Left kidney (tissue), 8 donors: ENCODE measurements at places on chromosomes 12 and 14. TPM values are rescaled to one million over a fixed set of nuclear protein-coding genes. Genes with fewer than 3 reads are reported as not detected.

JPH4 gene
- polyA plus RNA-seq: 8.9 TPM

- DNase-seq: no peak
Observed at GRCh38 chr12:125329239-125330102, 264.2 kb downstream of the AACS start.

GRCh38 chr12:58105225-58106119 is 164.1 kb downstream of the ATP23 start:
- no peak for DNase-seq

DNA sequence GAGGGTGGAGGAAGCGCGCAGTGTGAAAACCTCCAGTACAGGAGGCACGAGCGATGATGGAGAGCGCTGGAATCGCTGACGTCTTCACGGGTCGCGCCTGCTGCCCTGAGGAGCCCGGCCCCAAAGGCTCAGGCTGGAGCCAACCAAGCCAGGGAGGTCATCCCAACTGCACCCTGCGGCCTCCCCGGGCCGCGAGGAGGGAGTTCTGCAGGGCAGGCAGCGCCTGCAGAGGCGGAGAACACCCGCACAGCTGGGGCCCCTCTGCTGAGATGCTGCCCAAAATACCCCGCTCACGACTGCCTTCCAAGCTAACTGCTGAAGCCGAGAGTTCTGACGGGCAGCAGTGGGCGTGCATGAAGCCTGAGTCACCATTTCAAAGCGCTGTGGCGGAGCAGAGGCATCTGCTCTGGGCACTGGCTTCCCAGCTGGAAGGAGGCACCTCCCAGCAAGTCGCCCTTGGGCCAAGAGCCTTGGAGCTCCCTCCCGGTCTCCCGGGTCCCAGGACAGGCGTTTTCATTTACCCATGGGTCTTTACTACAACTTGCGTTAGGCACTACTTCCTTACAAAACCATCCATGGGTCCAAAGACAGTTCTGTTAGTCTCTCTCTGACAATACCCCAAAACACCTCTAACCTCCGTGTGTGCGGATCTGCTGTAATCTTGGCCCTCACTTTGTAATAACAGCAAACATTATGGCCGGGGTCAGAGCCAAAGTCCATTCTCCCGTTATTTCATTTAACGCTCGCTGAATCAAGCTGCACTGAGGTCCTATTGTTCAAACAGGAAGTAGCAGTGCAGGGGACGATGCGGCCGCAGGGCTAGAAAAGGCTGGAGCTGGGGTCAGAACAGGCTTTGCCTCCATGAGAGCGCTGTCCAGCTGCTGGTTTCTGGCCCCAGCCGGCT is 60.1 kb upstream of the RIMBP2 start:
- peak; percentile 75 for DNase-seq
